SK-N-SH (cell line): ENCODE measurements at places on chromosomes 5 and 9.
A peak's percentile ranks its signal among the peaks of the same experiment; 100 is the strongest.

DNA sequence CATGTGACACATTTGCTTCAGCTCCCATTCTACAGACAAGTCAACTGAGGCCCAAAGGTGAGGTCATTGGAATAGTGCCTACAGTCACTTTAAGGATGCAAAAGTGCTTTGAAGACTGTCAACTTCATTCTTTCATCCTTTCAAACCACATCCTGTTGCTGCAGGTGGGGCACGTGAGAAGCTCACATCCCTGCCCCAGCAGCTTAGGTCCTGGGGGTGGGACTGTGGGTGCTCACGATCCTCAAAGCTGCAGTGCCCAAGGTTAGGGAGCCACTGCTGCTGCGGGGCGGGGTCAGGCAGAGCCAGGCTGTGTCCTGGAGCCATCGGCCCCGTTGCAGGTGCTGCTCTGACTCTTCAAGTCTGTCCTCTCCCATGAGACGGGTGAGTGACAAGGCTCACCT, 57.9 kb upstream of the IER5L start:
- H3K36me3 ChIP-seq = no peaks in the 10 kb centered on the region
- H3K27ac ChIP-seq = no peak overlapping the region
- H3K4me1 ChIP-seq = 0 out of 2 replicates have a peak, but pooled peaks cover 5% of the 10 kb centered on the region
- no peak overlapping the region for H3K4me3 ChIP-seq
- DNase-seq = no peak

DNA sequence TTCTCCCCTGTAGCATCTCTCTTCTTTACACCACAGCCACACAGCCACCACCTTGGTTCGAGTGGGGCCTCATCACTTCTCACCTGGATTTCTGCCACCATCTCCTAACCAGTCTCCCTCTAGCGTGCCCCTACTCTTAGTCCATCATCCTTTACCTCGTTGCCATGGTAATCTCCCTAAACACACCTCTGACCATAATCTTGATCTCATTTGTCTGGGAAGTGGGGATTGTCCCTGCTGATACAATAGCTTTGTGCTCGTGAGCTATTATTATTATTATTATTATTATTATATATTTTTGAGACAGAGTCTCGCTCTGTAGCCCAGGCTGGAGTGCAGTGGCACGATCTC, 76.5 kb upstream of the HSPA9 start:
- no peak for DNase-seq
- no peaks in the 10 kb centered on the region for H3K36me3 ChIP-seq
- no peak overlapping the region for H3K4me3 ChIP-seq
- no peaks in the 10 kb centered on the region for H3K27me3 ChIP-seq
- H3K4me1 ChIP-seq = no peaks in the 10 kb centered on the region; the same call in 1 of the 2 replicates

DNA sequence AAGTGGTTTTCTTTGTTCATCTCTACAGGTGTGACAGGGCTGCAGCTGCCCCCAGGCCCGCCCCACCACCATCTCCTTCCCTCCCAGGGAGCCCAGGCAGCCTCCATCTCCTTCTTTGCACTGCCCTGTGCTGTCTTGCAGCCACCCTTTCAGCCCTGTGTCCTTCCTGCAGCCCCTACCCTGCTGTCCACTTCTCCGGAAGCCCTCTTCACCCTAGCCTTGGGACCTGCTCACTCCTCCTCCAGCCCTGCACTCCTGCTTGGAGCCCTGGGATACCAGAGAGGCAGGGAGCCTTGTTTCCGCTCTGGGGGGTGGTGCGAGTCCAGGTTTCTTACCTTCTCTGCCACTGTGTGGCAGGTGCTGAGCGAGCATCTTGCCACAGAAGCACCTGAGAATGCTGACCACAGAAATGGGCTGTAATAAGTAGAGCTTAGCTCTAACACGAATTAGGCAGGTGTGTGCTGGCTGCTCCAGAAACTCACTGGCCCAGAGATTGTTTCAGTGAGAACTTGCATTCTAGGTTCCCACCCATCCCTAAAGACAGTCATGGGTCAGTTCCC, 51.3 kb upstream of the GADD45G start:
- DNase-seq = no peak
- H3K4me3 ChIP-seq = no peak overlapping the region
- no peaks in the 10 kb centered on the region for H3K4me1 ChIP-seq
- H3K27me3 ChIP-seq = no peaks in the 10 kb centered on the region
- H3K27ac ChIP-seq = no peak overlapping the region
- no peaks in the 10 kb centered on the region for H3K36me3 ChIP-seq

DNA sequence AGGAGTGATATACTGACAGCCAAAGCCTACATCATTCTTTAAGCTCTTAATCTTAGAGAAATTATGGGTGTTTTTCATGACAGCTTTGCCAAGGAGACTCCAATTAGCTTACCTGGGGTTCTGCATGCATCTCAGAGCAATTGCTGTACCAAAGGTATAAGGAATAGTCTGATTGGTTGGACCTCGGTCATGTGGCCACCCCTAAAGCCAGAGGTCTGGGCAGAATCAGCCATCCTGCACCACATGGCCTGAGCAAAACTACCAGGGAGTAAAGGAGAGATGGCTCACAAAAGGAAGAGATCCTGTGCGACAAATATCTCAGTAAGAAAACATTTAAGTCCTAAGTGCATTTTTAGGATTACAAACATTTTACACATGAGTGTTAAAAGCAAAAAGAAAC, 25.6 kb downstream of the SH3RF2 start:
- no peak overlapping the region for H3K4me3 ChIP-seq
- no peak for DNase-seq
- no peaks in the 10 kb centered on the region for H3K27me3 ChIP-seq
- H3K4me1 ChIP-seq = no peaks in the 10 kb centered on the region
- H3K27ac ChIP-seq = no peak overlapping the region

GRCh38 chr5:113337515-113338415, 97.0 kb downstream of the TSSK1B start:
- peaks cover 9% of the 10 kb centered on the region for H3K4me1 ChIP-seq
- H3K27me3 ChIP-seq = no peaks in the 10 kb centered on the region
- no peak overlapping the region for H3K4me3 ChIP-seq
- no peaks in the 10 kb centered on the region for H3K36me3 ChIP-seq
- DNase-seq = no peak
- no peak overlapping the region for H3K27ac ChIP-seq

- H3K27ac ChIP-seq = no peak overlapping the region
- H3K27me3 ChIP-seq = no peaks in the 10 kb centered on the region
- DNase-seq = peak; percentile 12
- H3K4me1 ChIP-seq = peaks cover 5% of the 10 kb centered on the region; the same call in 1 of the 2 replicates
- no peaks in the 10 kb centered on the region for H3K36me3 ChIP-seq
- H3K4me3 ChIP-seq = no peak overlapping the region
These were observed 68.1 kb downstream of the NIPBL start for GRCh38 chr5:36944607-36945225.

GRCh38 chr5:118705959-118706667, 282.2 kb downstream of the DTWD2 start:
- no peaks in the 10 kb centered on the region for H3K4me1 ChIP-seq
- H3K27me3 ChIP-seq = no peaks in the 10 kb centered on the region
- no peak overlapping the region for H3K27ac ChIP-seq
- H3K4me3 ChIP-seq = no peak overlapping the region
- no peak for DNase-seq

GRCh38 chr5:93673316-93673954, 68.0 kb downstream of the POU5F2 start:
- H3K4me3 ChIP-seq = no peak overlapping the region
- H3K27me3 ChIP-seq = no peaks in the 10 kb centered on the region
- H3K4me1 ChIP-seq = peaks cover 4% of the 10 kb centered on the region; the same call in 1 of the 2 replicates
- no peaks in the 10 kb centered on the region for H3K36me3 ChIP-seq
- H3K27ac ChIP-seq = peak overlapping the region; percentile 87

DNA sequence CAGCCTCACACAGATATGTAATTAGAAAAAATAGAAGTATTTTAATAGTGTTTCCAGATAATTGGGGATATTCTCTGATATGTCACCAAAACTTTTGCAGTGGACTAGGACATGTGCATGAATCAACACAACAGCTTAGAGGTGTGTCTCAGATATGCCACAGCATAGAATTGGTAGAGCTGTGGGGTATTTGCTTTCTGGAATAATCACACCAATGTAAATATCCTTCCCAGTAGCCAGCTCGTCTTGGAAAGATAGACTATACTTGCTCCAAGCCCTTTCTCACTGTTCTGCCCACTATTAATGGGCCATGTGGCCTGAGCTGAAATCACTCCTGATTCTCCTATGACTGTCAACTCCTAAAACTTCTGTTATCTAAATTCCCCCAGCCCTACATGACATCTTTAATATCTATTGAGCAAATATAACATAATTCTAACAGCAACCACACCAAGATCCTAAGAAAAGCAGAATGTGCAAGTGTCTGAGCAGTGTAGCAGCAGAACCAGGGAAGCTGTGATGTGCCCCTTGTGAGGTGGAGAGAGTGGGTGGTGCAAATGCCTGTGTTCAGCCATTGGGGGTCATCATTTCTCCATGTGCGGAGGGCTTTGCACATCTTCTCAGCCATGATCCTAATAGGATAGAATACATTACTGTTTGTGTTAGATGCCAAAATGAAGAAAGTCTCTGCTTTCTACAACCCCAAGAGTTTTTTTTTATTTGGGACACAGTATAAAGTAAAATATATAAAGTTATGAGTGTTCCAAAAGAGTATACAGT, 65.0 kb downstream of the MELK start:
- no peaks in the 10 kb centered on the region for H3K27me3 ChIP-seq
- no peaks in the 10 kb centered on the region for H3K4me1 ChIP-seq
- DNase-seq = no peak
- peaks cover 19% of the 10 kb centered on the region for H3K36me3 ChIP-seq

DNA sequence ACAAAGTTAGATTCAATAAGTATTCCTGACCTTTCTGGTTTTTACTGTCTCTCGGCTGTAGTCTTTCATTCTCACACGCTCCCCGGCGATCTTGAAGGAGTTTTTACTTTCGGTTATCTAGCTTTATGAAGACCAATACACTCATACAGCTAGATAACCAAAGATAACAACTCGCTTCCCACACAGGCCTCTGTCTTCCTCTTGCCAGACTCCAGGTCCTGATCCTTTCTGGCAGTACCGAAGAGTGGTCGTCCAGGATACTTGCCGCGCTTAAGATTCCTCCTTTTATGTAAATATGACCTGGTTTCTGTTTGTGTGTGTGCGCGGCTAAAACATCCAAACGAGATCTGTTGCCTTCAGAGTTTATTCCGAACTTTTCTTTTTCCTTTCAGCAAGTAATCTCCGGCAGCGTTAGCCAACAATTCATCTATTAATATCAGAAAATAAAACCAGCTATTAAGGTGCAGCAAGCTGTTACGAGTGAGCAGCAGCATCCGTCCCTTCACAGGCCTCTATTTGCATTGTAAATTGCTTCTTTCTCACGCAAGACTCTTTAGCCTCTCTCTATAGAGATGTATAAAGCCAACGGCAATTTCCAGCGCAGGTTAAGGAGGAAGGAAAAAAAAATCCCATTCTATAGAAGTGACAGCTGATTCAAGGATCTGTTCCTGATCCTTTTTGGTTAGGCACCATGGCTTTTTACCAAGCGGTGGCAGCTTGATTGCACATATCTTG, 216.1 kb downstream of the MEF2C start:
- no peak overlapping the region for H3K27ac ChIP-seq
- H3K36me3 ChIP-seq = no peaks in the 10 kb centered on the region
- peaks cover 2% of the 10 kb centered on the region; the same call in 1 of the 2 replicates for H3K4me1 ChIP-seq

GRCh38 chr9:98097836-98098235, 21.2 kb downstream of the TRIM14 start:
- H3K4me1 ChIP-seq = peaks cover 3% of the 10 kb centered on the region; the same call in 1 of the 2 replicates
- H3K27me3 ChIP-seq = no peaks in the 10 kb centered on the region
- DNase-seq = no peak
- no peak overlapping the region for H3K27ac ChIP-seq
- H3K4me3 ChIP-seq = no peak overlapping the region

DNA sequence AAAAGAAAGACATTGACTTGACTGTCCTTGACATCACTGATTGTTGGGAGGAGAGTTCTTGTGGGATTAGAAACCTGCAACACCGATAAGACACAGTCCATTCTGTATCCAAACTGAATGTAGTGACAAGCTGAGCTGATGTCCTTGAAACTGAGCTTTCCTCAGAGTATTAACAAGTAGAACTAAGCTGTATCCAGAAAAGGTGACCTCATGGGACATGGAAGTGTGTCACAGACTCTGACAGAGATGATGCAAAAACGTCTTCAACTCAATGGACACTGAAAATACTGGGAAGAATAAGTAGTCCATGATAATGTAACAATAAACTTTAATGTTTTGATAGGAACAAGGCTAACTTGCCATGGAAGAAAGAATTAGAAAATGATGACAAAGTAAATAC, 690.1 kb downstream of the CDH18 start:
- DNase-seq = no peak
- H3K27me3 ChIP-seq = no peaks in the 10 kb centered on the region
- no peaks in the 10 kb centered on the region for H3K4me1 ChIP-seq
- no peak overlapping the region for H3K4me3 ChIP-seq

DNA sequence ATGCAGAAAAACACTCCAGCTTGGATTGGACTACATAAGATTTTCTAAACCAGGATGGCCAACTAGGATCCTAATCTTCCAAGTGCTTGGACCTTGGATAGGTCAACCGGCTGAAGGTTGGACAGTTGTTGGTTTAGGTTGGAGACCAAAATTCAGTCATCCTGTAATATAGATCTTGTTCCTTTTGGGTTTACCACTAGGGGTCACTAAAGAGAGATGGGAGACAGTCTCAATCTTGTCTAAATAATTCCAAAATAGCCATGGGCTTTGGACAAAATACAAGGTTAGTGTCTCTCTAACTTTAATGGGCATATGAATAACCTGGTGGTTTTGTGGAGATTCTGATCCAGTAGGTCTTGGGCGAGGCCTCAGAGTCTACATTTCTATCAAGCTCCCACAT, 148.7 kb upstream of the ERCC6L2 start:
- peak overlapping the region; percentile 25; the same call in 1 of the 2 replicates for H3K4me3 ChIP-seq
- no peaks in the 10 kb centered on the region for H3K36me3 ChIP-seq
- no peaks in the 10 kb centered on the region for H3K27me3 ChIP-seq
- DNase-seq = peak; percentile 63
- H3K27ac ChIP-seq = no peak overlapping the region

- no peak overlapping the region for H3K27ac ChIP-seq
- peak; percentile 43 for DNase-seq
- H3K36me3 ChIP-seq = no peaks in the 10 kb centered on the region
- H3K4me1 ChIP-seq = peaks cover 27% of the 10 kb centered on the region; the same call in 1 of the 2 replicates
These were observed 49.7 kb upstream of the NKD2 start for GRCh38 chr5:958701-959571.

GRCh38 chr9:26954050-26954508, 2.1 kb upstream of the IFT74 start:
- H3K4me3 ChIP-seq = no peak overlapping the region
- no peaks in the 10 kb centered on the region for H3K36me3 ChIP-seq
- no peak for DNase-seq
- peaks cover 9% of the 10 kb centered on the region for H3K4me1 ChIP-seq
- H3K27me3 ChIP-seq = no peaks in the 10 kb centered on the region

DNA sequence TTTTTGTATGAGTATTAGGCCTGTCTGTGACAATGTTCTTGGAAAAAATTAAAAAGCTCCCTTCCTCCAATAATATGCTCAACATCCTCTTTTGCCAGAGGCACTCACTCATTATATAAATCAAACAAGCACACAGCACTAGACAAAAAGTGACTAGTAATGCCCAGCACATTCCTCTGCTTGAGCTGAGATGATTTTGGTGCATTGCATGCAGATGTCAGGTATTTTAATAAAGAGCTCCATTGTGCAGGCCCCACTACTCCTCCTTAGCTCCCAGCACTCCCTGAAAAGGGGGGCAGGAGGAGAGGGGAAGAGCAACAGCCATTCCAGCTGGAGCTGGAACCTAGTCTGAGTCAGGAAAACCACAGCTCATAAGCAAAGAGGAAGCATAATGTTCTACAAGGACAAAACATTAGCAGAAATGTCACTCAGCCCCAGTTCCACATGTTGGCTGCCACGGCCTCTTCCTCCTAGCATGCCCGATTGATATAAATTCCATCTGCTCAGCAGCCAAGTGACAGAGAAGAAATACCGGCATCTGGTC, 348.5 kb downstream of the BNC2 start:
- peaks cover 7% of the 10 kb centered on the region for H3K4me1 ChIP-seq
- no peaks in the 10 kb centered on the region for H3K36me3 ChIP-seq
- H3K27ac ChIP-seq = peak overlapping the region; percentile 90
- peak; percentile 19 for DNase-seq
